ENCODE measurements at places on chromosomes 3 and 15.

- peak; percentile 45 for ATAC-seq
Measured at GRCh38 chr15:62107571-62108121, 40.9 kb downstream of the C2CD4A start.

GRCh38 chr3:130692455-130692854, 54.2 kb downstream of the PIK3R4 start:
- ATAC-seq: no peak

DNA sequence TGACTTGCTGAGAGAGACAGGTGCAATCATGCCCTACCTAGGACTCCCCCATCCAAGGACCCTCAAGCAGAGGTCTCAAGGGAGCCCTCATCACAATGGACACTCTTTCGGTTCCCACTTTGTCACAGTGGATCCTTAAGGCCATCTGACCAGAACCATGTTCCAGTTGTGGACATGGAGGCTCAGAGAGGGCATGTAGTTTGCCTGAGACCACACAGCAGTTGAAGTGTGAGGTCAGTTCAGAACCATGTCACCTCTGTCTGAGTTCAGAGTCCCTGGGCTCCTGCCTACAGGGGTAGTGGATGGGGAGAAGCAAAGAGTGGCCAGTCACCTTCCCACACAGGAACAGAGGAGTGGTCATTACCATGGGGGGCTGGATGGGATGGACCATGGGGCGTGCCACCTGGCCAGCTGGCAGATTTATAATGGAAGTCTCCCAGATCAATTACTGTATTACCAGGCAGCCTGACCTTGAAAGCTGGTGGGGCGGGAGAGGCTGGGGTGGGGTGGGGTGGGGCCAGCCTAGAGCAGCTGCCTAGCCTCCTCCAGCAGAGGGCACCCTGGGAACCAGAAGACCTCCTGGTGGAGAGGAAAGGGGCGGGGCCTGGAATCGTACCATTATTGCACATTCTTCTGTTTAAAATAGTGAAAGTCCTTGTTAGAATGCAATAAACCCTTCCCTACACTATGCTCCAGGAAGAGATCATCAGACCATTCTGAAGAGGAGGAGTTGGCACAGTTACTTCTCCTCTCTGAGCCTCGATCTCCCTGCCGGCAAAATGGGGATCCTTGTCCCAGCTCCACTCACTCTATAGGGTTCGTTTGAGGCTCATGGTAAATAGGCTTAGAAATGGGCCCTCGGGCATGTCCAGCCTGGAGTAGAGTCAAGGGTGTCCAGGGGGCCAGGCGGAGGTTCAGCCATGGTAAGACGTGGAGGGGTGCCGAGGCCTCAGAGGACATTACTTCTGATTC, 26.9 kb upstream of the LINGO1 start:
- peak; percentile 80 for ATAC-seq

DNA sequence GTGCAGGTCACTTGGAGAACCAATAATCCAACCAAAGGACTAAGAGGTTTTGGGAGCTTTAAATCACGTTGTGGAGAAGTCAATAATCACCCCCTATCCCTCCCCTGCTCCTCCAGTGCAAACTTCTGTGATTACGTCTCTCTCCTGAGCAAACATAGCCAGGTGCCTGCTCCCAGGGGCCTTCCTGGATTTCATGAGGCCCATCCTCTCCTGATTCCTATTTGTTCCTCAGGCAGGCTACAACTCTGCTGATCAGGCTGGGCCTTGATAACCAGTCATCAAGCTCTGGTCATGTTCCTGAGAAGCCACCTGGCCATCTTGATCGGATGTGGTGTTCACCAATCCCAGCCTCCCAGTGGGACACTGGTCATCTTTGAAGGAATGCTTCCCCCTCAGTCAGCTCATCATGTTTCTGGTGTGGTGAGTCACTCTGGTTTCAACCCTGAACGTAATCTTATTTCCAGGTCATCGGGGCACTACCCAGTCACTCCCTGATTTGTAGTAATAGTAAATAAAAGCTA, 2.9 kb upstream of the ZNF710 start:
- peak; percentile 20 for ATAC-seq

DNA sequence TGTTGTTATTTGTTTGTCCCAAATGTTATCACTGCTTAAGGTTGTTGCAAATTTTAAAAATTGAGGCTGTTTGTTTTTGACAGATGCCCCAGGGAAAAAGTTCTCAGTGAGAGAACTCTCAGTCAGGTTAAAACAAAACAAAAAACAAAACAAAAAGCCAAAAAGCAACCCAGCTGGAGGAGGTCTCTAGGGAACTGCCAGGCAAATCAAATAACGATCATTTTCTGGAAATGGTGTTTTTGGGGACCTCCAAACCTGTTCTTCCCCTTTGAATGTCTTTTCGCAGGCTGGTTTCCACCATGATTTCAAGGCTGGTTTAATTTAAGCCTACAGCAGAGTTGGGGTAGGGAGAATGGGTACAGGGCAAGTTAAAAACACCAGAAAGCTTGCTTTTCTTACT, 27.2 kb downstream of the SPINK8 start:
- no peak for ATAC-seq

DNA sequence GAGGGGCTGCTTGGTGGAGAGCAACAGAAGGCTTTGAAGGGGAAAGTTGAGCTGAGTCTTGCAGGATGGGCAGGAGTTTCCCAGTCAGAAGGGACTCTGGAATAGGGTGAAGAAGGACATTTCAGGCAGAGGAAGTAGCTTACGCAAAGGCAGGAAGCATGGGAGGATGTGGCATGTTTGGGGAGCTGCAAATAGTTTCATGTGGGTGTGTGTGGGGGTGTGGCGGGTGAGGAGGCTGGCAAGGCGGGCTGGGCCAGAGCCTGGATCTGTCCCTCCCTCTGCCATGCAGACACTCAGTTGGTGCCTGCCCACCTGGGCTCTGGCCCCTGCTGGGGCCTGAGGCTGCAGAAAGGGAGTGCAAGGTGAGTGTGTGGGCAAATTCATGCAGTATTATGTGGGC, 10.4 kb downstream of the TEX264 start:
- peak; percentile 28 for ATAC-seq

- ATAC-seq: no peak
Measured at GRCh38 chr3:160695915-160696327, 19.0 kb downstream of the ARL14 start.

- no peak for ATAC-seq
Measured at GRCh38 chr3:64380546-64380945, 155.3 kb upstream of the PRICKLE2 start.

- ATAC-seq: peak; percentile 96
Measured at GRCh38 chr15:90680371-90680935, 36.7 kb upstream of the BLM start.

DNA sequence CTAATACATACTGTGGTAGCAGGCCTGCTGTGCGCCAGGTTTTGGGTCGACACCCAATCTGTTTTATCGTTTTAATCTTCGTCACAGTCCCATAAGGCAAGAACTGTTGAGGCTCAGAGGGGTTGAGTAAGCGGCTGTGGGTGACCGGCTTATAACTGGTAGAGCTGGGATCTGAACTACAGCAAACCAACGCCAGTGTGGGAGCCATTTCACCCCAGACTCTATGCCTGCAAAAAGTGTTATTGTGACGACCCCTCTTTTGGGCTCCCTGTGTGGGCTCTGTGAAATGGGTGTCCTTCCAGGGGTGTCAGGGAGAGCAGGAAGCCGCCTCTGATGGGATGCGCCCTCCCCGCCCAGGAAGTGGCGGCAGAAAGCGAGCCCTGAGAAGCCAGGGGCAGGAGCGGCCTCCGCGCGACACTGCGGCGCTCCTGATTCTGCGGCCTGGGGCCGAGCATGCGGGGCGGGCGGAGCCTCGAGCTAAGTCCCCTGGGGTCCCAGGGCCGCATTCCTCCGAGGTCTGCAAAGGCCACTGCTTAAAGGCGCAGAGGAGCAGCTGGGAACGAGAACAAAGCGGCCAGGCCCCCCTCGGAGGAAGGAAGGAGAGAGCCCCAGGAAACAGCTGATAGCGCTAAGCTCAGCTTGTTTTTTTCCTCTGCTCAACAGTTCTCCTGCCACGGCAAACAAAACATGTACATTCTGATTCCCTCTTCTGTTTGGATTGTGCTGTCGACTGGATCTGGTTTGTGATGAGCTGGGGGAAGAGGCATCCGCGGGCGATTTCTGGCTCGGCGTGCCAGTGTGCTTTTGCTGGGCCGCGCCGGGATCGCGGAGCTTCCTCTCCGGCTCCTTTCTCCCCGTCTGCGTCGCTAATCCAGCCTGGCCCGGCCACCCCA, 33.9 kb downstream of the GRK7 start:
- no peak for ATAC-seq

GRCh38 chr15:25088261-25088790, 133.5 kb downstream of the SNRPN start:
- no peak for ATAC-seq

DNA sequence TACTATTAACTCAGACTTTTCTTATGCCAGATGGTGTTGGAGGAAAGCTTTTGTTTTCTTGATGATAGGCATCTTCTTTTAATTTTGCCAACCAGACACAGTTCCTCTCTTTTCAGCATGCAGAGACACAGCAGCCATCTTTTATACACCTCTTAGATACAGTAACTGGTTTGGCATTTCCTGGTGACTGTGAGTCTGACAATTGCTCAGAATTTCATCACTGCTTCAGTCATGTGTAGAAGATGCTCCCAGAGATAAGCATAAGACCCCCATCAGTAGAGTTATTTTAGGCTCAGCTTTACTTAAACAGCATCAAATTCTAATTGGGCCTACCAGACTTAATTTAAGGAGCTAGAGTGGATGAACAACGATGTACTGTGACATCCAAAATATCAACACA, 779.0 kb downstream of the SQOR start:
- no peak for ATAC-seq

DNA sequence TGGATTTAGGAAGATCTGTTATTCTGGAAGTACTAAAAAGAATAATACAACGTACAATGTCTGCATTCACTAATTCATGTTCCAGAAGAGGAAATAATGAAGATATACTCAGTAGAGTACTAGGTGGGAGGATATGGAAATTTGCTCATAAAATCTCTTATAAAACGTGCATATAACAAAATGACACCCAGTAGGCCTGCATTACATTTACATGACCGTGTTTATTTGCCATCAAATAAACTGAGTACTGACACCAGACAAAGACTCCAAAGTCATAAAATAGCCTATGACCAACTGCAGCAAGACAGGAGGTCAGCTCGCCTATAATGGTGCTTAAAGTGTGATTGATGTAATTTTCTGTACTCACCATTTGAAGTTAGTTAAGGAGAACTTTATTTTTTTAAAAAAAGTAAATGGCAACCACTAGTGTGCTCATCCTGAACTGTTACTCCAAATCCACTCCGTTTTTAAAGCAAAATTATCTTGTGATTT, 60.4 kb downstream of the DCUN1D1 start:
- ATAC-seq: no peak

- no peak for ATAC-seq
Measured at GRCh38 chr15:55003965-55004873, 192.5 kb downstream of the RSL24D1 start.

DNA sequence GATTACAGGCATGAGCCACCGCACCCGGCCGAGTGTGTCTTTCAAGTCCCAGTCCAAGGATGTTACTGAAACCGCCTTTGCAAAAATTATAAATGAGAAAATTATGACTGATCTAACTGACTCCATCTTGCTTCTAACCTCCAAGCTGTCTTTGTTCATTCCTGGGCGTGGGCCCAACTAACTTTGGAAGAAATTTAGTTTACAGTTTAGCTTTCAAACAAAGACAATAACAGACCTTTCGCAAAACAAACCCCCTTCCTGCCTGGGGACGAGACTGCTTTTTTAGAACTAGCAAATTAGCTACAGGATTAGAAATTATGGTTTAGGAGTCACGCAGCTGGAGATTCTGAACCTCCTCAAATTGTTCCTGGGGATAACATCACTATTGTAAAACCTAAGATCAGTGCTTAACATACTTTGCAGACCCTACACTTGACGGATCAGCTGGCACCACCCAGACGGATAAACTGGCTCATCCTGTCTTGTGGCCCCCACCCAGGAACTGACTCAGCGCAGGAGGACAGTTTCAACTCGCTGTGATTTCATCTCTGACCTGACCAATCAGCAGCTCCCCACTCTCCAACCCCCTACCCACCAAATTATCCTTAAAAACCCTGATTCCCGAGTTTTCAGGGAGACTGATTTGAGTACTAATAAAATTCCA, 23.8 kb downstream of the NANOGP8 start:
- ATAC-seq: no peak

- ATAC-seq: no peak
Measured at GRCh38 chr3:30586806-30587486, 19.5 kb upstream of the TGFBR2 start.

- no peak for ATAC-seq
Measured at GRCh38 chr3:64716110-64716710, 28.4 kb upstream of the ADAMTS9 start.

GRCh38 chr3:147680837-147681483, 271.8 kb downstream of the ZIC1 start:
- ATAC-seq: no peak

DNA sequence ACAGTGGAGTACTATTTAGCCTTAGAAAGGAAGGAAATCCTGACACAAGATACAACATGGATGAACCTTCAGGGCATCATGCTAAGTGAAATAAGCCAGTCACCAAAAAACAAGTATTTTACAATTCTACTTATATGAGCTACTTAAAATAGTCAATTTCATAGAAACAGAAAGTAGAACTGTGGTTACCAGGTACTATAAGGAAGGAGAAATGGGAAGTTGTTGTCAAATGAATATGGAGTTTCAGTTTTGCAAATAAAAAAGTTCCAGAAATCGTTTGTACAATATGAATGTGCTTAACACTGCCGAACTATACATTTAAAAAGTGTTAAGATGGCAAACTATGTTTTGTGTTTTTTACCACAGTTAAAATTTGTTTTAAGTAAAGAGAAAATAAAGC, 26.8 kb downstream of the TRANK1 start:
- ATAC-seq: no peak

DNA sequence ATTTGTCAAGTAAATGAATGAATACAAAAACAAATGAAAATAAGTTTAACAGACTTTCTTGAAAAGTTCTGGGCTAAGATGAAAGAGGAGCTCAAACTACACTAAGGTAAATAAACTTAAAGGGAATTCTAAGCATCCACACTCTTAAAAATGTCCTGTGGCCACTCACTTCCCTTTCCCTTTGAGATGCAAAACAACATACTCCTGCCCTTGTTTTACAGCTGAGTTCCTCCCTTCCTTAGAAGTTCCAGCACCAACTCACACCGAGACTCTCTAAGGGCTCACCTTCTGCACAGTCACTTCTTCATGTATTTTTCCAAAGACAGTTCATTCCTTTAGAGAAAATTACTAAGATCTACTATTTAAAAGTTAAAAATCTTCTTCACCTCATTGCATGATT, 123.3 kb upstream of the CMC1 start:
- ATAC-seq: no peak

DNA sequence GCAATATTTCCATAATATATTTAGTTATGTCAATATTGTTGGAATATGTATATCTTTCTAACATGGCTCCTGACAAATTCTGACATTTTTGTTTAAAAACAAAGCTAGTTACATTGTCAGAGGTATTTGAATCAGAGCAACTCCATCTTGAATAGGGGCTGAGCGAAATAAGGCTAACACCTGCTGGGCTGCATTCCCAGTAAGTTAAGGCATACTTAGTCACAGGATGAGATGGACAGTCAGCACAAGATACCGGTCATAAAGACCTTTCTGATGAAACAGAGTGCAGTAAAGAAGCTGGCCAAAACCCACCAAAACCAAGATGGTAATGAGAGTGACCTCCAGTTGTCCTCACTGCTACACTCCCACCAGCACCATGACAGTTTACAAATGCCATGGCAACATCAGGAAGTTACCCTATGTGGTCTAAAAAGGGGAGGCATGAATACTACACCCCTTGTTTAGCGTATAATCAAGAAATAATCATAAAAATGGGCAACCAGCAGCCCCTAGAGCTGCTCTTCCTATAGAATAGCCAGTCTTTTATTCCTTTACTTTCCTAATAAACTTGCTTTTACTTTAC, 30.4 kb downstream of the RPL22L1 start:
- no peak for ATAC-seq
